Stimulated activated CD4-positive, alpha-beta T cell treated with anti-CD3 and anti-CD28 coated beads, Interleukin-15, amount 100 ng/mL, for 1 hour (primary cell): ENCODE measurements at places on chromosomes 5 and 9.
A peak's percentile ranks its signal among the peaks of the same experiment; 100 is the strongest.

DNA sequence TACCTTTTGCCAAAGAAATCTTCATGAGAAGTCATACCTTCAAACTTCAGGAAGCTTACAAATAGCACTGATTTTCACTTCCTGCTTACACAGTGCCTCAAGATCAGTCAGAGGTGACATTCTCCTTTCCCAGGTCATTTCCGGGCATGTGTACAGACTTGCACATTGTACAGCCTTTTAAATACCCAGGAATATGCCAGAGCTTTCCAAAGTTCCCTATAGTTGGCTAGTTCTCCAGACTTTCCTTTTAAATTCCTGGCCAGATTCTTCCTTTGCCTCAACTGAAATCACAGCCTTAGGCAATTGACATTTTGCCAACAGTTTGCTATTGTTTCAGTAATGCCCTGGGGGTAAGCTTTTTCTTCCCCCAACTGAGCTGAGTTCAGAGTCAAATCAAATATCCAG is 47.2 kb downstream of the RFX3 start:
- no peak for DNase-seq

DNA sequence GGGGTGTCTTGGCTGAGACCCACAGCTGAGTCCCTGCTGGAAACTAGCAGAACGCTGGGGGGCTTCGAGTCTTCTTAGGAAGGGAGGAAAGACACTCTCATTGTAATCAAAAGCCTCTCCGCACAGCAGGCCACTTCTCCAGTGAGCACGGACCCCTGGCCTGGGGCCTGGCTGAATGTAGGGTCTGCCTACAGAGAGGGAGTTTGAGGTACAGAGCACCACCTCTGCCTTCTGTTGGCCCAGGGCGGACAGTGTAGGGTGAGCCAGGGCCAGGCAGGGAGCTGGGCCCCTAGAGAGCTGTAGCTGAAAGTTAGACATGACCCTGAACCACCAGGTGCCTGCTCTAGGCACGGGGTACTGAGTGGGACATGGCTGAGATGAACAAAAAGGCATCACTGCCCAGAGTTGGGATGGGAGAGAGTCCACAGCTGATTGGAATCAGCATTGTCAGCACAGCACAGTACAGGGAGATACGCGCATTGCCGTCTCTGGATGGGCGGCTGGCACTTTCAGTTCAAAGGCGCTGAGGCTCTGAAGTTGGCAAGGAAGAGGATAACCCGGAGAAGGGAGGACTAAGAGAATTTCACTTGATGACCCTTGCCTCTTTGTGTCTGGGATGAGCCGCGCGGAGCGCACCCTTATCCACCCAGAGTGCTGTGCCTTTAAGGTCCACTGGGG is 363 bp upstream of the SLC25A48 start:
- DNase-seq, result no peak

DNA sequence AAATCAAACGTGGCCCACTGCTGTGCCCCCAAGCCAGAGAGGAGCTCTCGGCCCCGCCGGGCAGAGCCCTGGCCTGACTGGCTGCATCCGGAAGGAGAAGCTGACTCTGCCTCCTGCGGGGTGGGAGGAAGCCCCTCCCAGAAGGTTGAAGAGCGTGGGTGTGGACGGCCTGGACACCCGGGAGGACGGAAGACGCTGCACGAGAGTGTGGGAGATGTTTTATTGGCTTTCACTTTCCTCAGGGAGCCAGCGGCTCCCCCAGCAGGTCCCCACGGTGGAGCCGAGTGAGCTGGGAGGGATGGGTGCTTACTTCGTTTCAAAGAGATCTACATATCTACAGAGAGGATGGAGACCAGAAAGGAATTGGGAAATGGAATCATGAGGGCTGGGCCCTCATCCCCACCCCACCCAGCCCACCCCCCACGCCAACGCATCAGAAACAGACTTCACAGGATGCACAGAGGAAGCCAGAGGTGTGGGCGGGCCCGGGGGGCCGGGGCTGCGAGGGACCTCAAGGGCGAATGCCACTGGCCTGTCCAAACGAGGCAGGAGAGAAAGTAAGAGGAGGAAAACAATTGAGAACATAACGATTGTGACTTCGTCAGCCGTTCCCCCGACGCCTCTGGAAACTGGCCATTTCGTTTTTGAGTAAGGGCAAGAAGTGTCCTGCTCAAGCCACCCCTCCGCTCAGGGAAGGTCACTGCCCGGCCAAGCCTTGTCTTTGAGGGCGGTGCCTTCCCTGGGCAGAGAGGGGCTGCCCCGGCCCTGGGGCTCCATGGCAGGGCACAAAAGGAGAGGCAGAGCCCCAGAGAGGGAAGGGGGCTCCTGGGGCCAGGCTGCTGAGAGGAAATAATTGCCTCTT is 32.1 kb downstream of the FAM163B start:
- DNase-seq, result no peak

- DNase-seq, result no peak
Measured at GRCh38 chr5:126938466-126938865, 91.9 kb downstream of the MARCHF3 start.

- DNase-seq, result no peak
Measured at GRCh38 chr9:22650946-22651345, 204.3 kb downstream of the DMRTA1 start.

DNA sequence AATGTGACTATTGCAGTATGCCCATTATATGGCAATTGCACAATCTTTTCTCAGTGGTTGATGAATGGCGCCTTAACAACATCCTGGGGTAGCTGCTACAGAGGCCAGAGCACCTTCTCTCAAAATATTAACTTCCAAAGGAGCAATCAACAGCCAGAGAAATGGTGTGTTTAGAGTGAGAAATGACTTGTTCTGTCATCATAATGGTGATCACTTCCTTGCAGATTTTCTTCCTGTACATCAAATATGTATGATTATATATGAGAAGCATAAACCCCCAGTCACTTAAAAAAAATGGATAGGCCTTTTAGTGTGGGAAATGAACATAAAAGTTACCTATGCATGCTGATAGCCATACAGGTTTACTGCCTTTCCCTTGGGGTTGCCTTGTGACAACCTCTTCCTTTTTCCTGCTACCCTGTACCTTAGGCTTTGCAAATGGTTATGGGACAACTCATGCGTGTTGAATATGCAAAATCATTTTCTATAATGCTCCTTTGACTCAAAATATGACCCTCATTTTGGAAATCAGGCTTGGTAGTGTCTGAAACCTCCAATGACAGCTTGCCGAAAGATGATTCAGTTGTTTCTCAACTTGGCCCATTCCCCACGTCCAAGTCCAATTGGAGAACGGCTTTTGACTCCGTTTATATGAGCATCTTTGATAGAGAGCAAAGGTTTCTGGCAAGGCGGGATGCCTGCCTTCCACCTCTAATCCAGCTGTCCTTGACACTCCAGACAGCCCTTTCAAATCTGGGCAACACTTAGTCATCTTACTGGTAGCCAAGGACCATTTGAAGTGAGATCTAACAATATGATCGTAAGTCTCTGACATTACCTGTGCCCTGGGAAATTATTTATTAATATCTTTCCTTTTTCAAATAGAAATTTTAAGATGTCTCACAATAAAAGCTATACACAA is 69.3 kb downstream of the SLC1A1 start:
- no peak for DNase-seq

DNA sequence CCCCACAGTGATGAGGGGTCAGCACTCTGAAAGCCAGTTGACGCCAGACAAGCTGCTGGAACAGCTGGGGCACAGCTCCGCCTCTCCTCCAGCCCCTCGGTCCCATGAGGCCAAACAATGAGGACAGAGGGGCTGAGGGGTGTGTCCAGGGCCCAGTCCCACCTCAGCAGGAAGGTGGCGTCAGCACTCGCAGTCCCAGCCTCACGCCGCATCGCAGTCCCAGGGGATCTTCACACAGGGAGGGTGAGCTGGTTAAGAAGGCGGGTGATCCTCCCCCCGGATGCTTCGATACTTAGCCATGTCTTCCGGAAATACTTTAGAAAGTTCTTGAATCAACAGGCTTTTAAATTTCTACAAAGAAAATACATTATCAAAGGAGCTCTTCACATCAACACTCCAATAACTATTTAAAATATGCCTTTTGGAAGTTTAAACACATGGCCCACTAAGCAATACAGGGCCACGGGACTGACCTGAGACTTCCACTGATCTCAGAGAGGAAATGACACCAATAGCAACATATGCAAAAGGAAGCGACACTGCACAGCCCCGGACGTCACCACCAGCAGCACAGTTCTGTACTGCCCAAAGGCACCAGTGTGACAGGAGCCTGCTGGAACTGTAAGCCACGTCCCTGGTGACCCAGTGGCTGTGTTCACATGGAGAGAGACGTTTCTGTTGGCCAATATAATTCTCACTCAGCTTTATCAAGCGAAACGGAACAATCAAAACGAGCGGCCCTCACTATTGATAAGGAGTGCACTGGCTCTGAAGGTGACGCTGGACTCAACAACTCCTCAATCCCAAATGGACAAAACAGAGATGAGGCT is 5.9 kb downstream of the MED10 start:
- DNase-seq, result no peak

DNA sequence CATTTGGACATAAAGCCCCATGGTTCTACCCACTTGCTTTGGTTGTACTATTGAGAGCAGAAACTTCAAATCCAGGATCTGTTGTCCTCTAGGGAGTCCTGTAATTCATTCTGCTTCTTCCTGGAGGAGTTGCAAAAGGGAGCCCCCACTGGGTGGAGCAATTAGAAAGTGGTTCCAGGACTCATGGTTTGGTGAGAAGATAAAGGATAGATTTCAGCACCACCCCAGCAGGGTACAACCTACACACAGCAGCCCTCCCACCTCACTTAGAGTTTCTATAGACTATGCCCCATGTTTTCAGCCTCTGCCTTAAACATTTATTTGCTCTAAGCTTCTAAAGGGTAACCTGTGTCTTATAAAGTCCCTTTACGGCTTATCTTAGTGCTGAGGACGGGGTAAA is 112.6 kb upstream of the ARRDC3 start:
- DNase-seq, result no peak

- DNase-seq, result no peak
Measured at GRCh38 chr9:133067813-133068212, 6.0 kb downstream of the CEL start.

GRCh38 chr5:149221326-149221725 is 50.3 kb upstream of the AFAP1L1 start:
- no peak for DNase-seq

DNA sequence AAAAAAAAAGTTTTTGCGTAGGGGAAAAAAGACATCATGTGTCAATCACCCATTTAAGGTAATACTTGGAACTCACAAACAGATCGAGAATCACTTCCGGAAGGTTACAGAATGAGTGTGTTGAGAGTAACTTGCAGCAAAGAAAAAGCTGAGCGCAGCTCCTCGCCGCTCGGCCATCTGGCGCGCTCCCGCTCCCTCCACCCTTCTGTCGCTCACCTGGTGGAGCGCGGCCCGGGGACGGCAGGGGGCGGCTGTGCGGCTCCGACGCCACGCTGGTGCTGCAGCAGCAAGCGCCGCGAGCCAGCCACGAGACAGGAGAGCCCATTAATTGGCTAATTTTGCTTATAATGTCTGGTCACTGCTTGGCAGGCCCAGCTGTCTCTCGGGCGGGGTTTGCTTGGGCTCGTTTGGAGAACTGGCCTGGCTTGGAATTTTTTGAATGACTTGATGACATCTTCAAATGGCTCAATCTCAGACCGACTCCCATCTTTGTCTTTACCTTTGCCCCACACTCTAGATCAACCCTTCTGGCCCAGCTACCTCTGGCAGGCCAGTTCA is 601.8 kb downstream of the CCDC171 start:
- peak; percentile 8 for DNase-seq

- no peak for DNase-seq
Measured at GRCh38 chr9:127283917-127284497, 19.4 kb downstream of the GARNL3 start.

DNA sequence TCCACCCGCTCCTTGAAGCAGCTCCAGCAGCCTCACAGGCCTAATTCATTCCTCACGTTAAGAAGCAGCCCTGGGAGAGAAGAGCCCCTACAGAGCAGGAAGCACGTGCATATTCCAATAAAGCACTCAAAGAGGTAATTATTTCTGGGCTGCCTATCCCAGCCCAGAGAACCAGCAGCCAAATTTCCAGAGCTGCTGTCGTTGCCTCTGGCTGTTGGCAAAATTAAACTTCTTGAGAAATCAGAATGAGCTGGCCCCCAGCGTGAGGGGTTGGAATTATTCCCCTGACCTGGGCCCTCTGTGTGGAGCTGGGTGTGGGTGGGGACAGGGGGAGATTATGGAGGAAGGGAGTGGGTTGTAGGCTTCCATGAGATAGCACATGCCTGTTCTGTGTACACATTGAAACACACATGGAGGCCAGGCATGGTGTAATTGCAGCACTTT is 86.8 kb upstream of the HSPA9 start:
- no peak for DNase-seq

DNA sequence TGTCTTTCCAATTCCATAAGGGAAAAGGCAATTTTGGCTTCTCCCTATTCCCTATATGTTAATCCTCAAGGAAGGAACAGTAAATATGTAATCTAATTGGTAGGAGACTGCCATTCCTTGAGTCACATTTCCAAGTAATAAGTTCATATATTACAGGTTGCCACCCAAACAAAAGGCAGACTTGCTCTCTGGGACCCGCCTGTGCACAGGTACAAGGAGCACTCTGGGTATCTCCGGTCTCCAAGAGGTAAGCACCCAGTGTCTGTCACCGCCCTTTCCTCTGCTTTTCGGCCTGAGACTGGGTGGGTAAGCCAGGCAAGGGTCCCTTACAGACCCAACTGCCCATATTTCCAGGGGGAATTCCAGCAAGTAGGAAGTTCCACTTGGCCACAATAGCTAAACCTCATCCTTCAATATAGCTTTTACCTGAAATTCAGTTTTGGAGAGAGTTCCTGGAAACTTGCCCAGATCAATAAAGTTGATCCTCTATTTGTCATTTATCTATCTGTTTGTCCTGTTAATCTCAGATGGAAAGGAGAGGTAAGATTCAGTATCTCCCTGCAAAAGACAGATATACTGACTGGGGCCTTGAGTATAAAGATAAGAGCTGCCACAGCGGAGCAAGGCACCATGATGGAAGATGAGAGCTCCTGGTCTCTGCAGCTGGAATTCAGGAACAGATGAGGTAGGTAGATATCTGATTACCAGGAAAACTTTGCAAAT is 81.8 kb downstream of the SUSD1 start:
- no peak for DNase-seq

DNA sequence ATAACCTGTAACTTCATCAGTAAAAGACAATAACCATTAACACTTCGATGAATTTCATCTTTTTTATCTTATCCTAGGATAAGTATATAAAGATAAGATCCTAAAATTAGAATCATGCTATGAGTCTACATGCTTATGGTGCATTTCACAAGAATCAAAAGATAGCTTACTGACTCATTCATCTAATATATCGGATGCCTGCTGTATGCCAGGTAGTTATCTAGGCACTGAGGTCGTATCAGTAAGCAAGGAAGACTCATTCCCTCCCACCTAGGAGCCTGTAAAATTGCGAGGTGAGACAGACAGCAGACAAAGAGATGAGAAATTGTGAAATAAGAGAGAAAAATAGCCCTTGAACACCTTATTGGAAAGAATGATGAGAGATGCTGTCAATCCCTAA is 240.6 kb upstream of the ADAMTSL1 start:
- no peak for DNase-seq

GRCh38 chr5:131297886-131298285 is 34.0 kb downstream of the CDC42SE2 start:
- no peak for DNase-seq

DNA sequence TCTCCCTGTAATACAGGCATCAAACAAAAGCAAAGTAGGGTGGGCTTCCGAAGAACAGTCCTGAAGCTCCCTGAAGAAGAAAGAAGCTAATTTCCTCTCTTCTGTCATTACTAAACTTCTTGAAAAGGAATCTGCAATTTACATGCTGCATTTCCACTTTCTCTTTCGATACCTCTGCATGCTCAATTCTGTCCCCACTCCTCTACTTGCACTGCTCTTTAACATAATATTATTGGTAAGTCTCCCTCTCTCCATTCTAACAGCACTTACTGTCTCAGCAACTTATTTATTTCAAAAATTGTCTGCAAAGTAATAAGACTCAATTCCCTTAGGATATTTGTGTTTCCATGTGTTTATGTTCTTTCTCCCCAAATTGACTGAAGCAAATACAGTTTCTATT is 3.9 kb upstream of the PLPP1 start:
- DNase-seq, result no peak
